ENCODE measurements at places on chromosomes 2 and 18.

- DNase-seq = peak; percentile 98
Measured at GRCh38 chr2:46067501-46068305, 229.5 kb upstream of the EPAS1 start.

DNA sequence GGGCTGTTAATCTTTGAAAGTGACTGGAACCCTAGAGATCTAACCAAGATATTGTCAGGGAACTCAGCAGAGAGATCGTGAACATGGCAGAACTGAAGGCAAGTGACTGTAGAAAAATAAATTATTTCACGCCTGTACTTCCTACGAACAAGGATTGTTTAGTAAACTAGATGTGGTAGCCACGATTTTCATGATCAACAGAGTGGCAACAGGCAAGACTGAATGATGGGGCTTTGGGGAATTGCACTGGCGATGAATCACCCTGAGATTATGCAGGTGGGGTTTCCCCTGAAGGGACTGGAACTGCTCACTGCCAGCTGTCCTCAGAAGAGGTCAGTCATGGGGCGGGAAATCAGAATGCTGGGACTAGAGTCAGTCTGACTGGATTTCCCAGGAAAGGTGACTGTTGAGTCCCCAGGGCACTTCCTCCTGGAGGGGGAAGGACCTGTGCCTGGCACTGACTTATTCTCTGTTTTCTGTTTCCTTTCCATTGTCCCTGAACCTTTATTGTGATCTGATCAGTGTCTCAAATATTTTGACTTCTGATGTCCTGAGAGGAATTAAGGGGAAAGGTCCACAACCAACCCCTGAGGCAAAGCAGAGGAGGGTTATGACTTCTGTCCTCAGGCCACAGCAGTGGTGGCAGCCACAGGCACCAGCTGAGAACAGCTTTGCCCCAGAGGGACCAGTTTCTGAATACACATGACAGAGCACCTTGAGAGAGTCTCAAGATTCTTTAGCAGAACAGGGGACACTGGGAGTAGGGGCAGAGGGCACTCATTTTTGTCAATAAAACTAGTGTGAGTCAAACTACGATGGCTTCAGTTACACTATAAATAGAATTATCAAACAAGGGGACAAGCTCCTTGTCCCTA is 70.0 kb downstream of the NAB1 start:
- peak; percentile 98 for DNase-seq

DNA sequence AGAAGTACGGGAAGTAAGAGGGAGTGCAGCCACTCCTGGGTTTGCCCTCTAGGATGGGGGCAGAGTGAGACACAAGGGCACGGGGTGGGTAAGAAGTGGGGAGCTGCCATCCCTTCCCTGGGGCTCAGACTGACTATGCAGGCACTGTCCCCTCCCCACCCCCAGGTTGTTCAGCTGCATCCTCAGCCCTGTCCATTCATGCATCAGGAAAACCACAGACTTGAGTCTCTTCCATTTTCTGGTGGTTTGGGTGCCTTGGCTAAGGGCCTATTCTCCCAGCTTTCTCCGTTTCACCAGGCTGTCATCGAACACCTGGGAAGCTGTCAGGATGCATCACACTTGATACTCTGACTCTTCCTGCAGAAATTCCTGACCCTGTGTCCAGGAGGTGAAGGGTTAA is 111.9 kb downstream of the TFCP2L1 start:
- DNase-seq = peak; percentile 66

DNA sequence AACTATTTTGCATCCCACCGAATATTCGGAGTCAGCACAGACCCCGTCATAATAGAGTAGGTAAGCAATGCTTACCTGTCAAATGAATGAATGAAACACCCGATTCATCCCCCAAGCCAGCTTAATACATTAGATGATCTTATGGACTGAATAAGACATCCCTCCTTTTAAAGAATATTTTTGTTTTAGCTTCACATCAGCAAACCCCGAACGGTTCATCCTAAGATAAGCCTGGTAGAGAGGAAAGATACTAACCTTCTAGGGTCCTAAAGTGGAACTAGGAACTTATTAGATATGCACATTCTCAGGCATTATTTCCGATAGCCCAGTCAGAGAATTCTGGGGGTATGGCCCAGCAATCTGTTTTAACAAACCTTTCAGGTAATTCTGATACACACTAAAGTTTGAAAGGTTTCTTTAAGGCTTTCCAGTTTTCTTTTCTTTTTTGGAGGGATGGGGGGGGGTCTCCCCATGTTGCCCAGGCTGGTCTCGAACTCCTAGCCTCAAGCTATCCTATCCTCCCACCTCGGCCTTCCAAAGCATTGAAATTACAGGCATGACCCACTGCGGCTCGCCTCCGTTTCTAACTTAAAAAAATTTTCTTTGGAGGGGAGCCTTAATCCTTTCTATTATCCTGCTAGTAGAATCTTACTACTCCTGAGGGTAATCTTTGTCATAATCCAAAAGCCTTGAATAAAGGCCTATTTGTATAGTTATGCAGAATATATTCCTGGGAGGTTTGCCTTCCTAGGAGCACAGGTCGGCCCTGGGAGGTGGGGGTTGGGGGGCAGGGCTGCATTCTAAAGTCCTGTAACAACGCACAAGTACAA is 1.0 kb upstream of the ACTR3 start:
- DNase-seq = no peak

DNA sequence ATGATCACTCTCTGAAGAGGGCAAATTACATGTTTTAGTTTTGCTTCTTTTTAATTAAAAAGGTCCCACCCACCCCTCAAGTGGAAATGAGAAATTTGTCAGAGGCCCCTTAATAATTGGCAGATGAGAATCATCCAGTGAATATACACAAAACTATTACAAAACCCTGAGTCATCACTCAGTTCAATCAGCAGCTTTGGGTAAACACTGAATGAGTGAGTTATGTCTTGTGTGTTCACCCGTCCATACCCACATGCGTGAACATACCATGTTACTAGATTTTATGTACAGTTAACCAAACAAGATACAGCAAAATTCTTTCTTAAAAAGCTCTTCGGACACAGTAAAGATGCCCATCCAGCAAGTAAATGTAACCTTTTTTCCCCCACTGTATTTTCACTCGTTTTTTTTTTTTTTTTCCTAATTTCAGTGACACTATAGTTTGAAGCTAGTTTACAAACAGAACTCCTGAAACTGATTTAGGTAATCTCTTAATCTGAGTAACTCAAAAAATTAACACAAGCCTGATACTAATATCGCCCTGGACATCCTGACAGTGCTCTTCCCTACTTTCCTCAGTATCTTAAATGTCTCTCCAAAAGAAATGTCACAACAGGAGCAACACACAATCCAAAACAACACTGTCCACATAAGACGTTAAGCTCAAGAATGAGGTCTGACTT is 1.4 kb downstream of the PSME4 start:
- DNase-seq = peak; percentile 73

DNA sequence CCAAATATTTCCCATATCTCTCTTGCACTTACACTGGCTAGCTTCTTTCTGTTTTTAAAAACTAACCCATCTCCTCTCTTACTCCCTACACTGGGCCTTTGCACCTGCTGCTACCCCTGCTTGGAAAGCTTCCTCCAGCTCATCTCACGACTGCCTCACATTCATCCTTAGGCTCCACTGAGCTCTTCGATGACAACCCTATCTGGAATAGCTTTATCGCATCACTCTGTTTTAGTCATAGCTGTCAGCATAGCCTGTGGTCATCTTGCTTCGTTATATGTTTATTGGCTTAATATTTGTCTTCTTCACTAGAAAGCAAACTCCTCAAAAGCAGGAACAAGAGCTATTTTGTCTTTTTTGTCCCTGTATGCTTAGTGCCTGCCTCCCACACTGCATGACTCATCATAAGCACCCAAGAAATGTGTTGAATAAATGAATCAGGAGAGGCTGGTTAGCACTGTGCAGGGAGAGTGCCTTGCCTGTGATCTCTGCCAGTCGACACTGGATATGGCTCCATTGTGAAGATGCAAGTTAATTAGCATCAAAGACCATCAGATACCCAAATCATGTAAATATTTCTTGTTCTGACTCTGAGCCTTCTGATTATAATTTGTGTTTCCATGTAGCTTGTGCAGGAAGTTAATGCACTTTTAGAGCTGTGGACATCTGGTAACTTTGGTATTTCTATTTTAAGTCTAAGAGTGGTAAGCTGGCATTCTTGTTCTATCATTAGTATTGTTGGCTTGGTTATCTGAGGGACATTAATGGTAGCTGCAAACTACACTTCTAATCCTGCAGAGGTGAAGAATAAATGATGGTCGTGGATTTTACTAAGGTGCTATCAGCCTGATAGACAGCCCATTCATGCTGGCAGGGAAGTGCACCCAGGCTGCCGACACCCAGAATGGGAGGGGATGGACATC is 10.3 kb upstream of the DYTN start:
- peak; percentile 54 for DNase-seq

- peak; percentile 37 for DNase-seq
Measured at GRCh38 chr2:197191177-197191939, 119.2 kb downstream of the ANKRD44 start.

GRCh38 chr18:35610089-35610488 is 28.5 kb downstream of the GALNT1 start:
- DNase-seq = no peak

- DNase-seq = peak; percentile 43
Measured at GRCh38 chr18:75455249-75456198, 28.0 kb upstream of the SMIM21 start.

- no peak for DNase-seq
Measured at GRCh38 chr2:126723281-126723815, 67.4 kb downstream of the GYPC start.

- no peak for DNase-seq
Measured at GRCh38 chr2:123080331-123080730, 944.8 kb upstream of the CNTNAP5 start.

DNA sequence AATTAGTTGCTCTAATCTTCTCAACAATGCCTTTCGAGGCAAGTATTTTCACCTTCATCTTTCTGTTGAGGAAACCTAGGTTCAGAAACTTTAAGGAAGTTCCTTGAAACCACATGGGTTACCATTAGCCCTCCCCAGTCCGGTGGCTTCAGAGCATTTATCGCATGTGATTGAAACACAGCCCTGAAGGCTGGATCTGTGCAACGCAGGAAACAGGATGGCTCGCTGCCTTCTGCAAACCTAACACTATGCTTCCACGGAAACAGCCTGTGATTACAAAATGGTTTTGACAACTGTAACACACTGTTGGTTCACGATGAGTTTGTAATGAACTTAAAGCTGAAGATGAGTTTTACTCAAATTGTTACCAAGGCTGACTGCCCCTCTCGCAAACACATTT is 68.5 kb downstream of the EPB41L3 start:
- DNase-seq = no peak

DNA sequence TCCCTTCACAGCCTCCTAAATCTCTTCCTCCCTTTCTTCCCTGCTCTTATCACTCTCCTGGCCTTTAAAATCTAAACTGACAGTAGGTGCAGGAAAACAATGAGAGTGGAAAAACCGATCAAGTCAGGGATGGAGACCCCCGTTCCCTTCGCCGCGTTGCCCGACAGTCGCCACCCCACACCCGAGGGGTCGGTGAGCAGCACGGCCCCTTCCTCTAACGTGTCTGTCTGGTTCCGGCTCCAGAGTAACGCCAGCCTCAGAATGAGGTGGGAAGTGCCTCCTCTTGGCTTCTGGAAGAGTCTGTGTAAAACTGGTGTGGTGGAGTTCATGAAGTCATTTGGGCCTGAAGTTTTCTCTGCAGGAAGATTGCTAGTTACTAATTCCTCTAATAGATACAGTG is 138.6 kb downstream of the NFATC1 start:
- DNase-seq = no peak

GRCh38 chr2:37881397-37881796 is 43.7 kb upstream of the RMDN2 start:
- no peak for DNase-seq

GRCh38 chr18:64966667-64967066 is 784.1 kb upstream of the CDH7 start:
- DNase-seq = no peak

- no peak for DNase-seq
Measured at GRCh38 chr18:2091937-2092336, 479.4 kb downstream of the METTL4 start.

DNA sequence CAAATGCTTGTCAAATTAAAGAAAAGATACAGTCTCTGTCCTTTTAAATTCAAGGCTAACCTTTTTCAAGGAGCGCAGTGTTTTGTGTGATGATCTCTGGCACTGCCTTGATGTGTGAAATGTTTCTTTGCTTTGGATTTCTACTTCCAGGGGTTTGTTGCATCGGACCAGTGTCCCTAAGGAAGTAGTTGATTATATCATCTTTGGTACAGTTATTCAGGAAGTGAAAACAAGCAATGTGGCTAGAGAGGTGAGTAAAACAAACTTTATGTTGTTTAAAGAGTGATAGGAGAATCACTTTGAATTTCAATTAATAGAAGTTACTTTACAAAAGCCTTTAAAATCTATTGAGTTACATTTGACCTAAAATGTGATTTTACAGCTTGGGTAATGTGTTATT is 28.8 kb downstream of the HADHB start:
- no peak for DNase-seq

DNA sequence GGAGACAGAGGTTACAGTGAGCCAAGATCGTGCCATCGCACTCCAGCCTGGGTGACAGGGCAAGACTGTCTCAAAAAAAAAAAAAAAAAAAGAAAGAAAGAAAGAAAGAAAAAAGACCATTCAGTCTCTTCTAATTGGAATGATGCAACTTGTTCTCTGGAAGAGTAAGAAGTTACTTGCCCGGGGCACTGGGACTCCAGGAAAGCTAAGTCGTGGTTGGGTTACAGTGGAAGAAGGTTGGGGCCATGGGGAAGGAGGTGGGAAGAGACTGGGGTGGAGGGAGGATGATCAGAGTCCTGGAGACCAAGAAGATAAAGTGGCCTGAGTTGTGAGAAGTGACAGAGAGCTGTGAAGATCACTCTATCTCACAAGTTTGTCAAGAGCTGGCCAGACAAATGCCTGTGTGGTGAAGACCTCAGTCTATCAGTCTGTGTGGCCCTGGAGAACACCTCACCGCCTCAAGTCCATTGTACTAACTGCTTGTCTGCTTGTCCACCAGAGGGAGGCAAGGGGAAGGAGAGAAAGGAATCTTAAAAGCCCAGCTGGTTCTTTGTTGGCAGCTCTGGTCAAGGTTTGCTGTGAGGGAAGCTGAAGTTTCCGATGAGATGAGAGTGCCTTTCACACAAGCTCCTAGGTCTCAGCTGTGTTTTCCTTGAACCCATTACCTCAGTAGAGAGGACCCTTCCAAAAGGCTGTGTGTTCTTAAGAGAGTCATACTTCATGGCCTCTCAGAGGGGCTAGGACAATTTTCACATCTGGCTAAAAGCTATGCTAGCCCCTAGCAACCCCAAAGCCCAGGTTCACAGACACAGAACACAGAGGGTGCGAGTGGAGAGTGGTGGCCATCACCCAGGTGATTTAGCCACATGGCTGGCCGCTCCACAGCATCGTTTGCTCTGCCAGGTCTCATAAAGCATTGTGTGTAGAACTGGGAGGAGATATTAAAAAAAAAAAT is 72.0 kb upstream of the TMEM178A start:
- DNase-seq = peak; percentile 82

GRCh38 chr2:181648478-181649155 is 8.3 kb downstream of the CERKL start:
- DNase-seq = no peak

GRCh38 chr2:214575030-214575429 is 164.2 kb downstream of the VWC2L start:
- DNase-seq = peak; percentile 5

GRCh38 chr2:133326652-133327397 is 241.4 kb downstream of the NCKAP5 start:
- peak; percentile 4 for DNase-seq

GRCh38 chr2:155895016-155895415 is 437.5 kb downstream of the NR4A2 start:
- peak; percentile 8 for DNase-seq

Measured in RPMI7951 (cell line).